ENCODE measurements at places on chromosomes 2 and 18.

DNA sequence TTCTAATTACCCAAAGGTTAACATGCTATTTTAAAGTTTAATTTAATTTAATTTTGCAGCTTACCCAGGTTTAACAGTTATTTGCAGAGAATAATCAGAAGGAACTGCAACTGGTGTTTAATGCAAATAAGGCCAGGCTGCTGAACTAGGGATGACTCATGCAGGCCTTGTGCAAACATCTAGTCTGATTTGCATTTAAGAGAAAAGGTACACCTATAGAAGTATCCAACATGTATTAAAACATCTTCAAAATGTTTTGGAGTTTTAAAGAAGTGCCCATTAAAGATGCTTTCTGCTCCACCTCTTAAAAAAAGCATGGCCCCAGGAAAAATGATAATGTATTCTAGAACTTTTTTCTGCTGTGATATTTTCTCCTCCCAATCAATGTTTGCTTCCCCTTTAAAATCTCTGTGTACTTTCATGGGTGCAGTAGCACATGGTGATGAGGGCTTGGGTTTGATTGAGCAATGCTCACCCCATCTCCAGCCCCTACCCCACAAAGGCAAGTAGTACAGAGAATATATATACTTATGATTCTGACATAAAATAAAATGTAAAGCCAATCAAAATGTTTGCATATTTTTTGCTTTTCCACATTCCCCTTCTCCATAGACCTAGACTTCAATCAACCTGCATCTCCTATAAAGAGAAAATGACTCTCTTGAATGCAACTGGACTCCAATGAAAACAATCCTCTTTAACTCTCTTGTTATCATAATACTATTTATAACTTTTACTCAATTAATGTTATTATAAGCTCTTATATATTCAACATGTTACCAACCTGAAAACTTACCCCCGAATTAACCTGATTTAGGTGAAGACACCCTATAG, 54.1 kb downstream of the ATP8B1 start:
- no peak for DNase-seq

- no peak for DNase-seq
These were observed 111.3 kb upstream of the BOD1L2 start for GRCh38 chr18:57035590-57035989.

- DNase-seq: no peak
These were observed 49.3 kb downstream of the FN1 start for GRCh38 chr2:215386566-215386965.

DNA sequence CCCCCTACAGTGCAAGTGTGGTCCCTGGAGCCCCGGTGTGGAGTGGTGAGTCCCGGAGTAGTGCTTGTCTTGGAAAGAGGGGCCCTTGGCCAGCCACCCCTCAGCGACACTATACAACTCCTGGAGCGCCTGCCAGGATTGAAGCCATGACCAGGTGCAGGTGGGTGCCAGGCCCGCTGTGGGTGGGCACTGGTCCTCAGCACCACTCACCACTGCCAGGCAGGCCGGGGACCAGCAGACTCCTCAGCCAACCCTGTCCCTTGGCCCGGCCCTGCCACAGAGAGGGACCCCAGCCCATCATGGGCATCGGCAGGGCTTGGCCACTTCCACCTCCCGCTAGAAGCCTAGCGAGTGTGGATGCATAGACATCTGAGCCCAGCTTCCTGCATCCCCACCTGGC, 42.2 kb downstream of the STK25 start:
- no peak for DNase-seq

DNA sequence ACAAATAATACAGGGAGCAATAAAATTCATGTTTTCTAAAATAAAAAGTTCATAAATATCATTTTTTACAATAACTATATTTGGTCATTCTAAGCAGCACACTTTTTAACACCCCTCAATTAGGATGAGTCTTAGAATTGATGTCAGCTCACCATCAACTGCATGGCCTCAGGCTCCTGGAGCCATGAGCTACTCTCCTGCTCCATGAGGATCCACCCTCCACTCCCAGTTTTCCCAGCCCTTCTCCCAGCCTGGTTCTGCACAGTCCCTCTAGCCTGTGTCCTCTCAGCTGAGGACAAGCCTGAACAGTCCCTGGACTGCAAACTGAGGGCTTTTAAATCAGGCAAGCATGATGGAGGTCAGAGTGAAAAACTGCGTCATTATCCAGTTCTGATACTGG, 89.1 kb downstream of the SMC6 start:
- DNase-seq: no peak

GRCh38 chr2:95240556-95240955, 33.2 kb downstream of the ZNF892 start:
- DNase-seq: no peak

DNA sequence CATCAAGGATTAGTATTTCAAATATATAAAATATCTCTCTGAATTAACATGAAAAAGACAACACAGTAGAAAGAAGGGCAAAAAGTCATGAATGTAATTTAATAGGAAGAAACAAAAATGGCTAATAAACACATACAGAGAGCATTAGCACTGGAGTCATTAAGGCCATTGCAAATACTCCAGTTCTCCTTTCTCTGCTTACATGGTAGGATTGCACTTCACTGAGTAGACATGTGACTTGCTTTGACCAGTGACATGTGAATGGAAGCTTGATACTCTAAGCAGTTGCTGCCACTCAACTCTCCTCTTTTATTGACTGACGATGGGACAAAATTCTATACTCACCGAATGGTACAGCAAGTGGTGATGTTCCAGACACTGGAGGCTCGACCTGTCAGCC, 153.9 kb upstream of the LGALSL start:
- no peak for DNase-seq

DNA sequence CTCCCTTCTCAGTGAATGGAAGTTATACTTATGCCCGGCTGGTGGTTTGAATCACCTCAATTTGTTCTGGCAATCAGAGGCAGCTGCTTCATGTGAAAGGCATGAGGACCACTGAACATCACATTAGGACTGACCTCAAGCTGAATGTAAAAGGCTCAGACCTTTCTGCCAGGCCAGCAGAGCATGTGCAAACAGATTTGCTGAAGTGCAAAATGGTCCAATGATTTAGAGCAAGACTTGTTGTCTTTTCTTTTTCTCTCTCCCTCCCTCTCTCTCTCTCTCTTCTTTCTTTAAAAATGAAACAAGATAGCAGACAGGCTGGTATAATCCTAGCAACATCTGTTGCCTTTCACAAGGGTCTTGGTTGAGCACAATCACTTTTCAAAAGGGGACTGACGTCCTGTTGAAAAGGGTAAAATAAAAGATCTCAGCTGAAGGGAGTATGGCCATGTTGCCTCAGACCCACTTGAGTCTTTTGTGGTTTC, 13.3 kb upstream of the CDH7 start:
- no peak for DNase-seq

DNA sequence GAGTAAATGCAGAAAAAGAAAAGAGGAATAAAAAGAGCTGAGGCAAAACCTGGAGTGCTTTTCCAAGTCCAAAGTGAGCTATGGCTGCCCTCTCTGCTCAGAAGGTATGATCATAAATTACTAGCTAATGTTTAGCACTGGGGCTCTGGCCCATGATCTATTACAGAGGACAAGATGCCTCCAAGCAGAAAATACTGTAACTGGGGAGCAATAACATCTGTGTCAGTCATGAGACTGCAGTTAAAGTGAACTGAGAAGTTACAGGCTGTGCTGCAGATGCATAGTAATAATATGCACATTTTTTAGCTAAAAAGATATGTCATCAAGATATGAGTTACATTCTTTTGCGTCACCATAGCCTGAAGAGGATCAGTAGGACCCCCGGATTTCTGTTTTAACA, 209.4 kb upstream of the RBBP8 start:
- DNase-seq: no peak

DNA sequence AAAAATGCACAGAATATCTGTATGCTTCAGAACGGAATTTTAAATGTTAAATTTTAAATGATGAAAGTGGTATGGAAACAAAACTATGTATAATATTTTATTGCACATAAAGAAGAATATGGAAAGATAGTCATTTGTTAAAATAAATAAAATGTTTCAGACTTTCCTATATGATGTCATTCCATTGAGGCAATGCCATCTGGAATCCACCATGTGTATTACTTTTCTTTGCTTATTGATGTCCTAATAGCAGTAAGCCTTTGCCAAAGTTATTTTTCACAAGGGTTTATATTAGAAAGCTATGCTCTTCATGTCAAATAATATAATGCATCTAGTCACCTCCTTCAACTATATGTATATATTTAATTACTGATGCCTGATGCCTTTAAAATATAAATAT, 601.6 kb upstream of the PKDCC start:
- DNase-seq: no peak

GRCh38 chr2:46096260-46096659, 200.9 kb upstream of the EPAS1 start:
- DNase-seq: no peak

DNA sequence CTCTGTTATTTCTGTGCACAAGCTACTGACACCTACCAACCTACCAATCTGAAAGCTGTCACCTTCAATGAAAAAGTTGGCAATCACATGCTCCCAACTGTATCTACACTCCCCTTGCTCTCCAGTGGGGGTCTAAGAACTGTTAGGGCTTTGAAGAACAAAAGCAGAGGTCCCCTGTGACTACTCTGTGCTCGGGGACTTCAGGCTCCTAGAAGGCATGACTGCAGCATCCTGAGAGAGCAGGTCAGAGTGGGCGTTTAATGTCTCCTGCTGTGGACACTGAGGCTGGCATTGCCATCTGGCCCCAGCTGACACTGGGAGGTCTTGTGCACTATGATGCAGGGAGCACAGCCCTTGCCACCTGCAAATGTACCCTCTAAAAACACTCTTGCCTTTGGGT, 93.3 kb downstream of the ACTR2 start:
- DNase-seq: no peak

GRCh38 chr2:112118148-112118547, 20.0 kb upstream of the FBLN7 start:
- no peak for DNase-seq

DNA sequence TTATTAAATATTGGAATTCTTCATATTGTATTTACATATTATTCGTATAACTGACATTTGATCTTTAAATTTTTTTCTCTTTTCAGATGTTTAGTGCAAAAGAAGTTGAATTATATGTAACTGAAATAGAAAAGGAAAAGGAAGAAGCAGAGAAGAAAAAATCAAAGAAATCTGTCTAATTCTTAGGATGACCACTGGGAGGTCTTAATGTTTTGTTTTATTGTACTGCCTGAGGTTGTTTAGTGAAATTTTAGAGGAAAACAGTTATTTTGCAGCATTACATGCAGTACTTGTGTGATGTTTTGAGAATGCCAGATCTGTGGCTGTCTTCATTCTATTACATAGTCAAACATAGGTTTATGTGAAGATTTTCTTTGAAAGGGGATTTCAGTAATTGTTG, 34.0 kb upstream of the TAF4B start:
- no peak for DNase-seq

DNA sequence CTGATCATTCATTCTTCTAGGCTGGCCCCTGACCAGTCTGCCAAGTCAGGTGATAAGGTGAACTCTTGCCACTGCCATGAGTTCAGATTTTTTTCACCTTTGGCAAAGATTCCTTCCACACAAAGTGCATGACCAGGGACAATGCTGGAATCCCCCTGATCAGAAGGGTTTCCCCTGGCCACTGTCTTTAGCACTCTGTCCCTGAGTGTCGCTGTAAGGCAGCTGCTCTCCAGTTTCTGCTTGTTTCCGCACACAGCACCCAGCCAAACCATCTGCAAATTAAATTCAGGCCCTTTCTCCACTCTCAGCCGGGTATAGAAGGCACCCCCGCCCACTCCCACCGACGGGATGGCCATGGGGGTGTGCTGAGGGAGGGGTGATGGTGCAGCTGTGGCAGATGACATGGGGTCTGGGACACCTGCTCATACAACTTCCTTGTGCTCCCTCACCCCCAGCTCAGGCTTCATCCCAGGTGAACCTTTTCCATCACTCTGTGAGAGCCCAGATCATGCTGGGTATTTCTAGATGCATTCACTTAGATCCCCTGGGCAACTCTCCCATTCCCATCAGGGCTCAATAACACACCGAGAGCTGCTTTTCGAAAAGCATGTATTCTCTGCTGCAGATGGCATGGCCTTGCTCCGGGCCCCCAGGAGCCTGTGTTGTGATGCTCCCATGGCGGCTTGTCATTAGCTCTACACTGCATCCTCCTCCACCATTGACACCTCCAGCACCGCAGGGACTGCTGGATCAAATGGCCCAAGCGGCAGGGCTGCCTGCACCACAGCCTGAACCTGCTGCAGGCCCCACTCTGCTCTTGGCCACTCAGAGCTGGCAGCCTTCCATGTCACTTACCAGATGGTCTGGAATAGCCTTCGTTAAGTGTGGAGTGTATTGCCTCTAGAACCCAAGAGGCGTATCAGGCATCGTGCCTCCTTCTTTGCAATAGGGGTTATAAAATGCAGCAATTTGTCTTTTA, 52.3 kb upstream of the ROCK2 start:
- DNase-seq: no peak

DNA sequence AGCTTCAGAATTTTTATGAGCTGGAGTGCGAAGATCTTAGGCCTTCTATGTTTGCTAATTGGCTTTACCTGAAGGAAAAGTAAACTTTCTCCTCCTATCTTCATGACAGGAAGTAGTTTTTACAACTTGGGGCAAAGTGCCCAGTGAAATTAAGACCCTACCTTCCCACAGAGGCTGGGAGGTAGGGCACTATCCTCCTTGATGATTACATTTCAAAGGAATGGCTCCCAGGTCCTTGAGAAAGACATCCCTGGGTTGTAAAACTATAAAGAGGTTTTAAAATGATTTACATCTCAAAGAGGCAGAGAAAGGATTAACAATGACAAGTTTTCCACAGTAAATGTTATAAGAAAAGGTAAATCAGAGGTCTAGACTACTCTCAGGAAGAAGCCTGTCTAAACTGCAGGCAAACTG, 155.8 kb downstream of the CDH7 start:
- DNase-seq: no peak

- DNase-seq: no peak
These were observed 19.3 kb downstream of the SPEG start for GRCh38 chr2:219453671-219454590.

DNA sequence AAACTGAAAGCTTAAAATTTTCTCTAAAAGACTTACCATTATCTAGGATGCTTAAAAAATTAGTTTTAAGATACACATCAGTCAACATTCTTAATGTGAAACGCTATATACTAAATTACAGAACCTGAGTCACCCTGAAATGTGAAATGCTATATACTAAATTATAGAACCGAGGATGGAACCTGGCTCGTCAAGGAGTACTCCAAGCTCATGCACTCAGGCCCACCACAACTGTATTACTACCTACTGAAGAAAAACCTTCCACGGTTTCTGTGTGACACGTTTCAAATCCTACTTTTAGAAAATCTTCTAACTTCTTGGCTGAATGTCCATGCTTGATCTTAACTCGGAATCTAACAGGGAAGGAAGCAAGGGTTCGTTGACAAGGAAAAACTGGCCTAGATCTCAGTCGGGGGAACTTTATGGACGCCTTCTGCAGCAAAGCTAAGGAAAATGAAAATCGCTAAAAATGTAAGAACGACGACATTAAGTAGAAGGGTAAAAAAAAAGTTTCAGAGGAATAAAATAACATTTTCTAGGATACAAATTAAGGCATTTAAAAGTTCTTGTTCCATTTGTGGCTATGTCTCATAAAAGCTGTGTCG, 1.4 kb downstream of the PRKD3 start:
- DNase-seq: no peak

- no peak for DNase-seq
These were observed 49.3 kb downstream of the ACAA2 start for GRCh38 chr18:49764032-49764431.

Data from type B pancreatic cell (in vitro differentiated cells).